ENCODE measurements at places on chromosomes 2 and 18.

DNA sequence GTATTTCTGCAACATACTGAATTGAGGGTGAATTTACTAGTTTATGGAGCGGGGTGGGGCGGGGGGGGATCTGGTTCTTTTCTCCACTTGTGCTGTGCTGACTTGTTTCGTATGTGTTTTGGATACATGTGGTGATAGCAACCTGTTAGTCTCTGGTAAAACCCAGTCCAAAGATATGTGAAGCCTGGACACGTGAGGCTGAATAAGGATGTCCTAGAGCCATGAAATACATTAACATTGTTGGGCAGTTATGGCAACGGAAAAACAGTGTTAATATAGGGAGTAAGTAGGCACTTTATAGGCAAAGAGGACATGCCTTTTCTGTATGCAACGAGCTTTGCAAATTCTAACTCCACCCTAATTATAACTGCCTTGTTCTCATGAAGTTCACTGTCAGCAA is 42.1 kb upstream of the NEMP2 start:
- no peak for DNase-seq

DNA sequence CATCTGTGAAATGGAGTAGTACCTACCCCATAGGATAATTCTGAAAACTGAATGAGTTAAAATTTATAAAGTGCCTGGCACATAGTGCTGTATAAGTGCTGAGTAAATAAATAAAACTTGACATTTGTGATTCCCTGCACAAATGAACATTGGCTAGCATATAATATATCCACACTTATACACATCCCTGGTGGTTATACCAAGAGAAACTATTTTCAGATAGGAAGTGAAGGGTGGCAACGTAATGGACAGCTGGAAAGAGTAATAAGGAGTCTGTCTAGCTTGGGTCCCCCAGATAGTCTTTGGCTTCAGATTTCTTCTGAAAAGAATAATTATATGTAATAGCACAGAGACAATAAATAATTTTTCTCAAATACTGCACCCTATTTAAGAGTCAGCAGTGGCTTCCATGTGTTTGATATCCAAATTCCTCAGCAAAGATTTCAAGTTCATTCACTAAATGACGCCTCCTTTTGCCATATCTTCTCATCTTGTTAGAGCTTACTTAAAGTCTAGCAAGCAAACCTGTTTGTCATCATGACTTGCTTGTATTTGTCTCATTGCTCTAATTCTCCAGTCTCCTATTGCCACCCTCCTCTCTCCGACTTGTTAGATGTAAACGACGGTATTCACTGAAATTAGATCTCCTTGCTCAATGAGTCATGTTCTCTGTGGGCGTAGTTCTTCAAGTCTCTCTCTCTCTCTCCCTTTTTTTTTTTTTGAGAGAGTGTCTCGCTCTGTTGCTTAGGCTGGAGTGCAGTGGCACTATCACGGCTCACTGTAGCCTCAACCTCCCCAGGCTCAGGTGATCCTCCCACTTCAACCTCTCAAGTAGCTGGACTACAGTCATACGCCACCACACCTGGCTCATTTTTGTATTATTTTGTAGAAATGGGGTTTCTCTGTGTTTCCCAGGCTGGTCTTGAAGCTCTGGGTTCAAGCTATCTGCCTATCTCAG is 8.7 kb upstream of the ADGRF3 start:
- DNase-seq: no peak

DNA sequence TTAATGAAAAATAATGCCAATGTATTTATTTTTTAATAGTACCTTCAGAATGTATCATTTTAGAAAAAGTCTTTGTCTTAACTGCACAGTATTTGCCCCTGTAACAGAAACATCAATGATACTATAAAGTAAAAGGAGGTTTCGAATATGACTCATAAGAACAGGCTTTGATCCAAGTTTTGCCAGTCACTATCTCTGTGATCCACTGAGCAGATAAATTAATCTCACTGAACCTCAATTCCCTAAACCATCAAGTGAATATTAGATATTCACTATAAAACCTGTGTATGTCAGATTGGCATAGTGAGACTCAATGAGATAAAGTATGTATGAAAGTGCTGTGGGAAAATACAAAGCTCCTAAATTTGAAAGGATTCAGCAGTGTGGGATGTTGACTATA is 292.1 kb downstream of the EXOC6B start:
- no peak for DNase-seq

DNA sequence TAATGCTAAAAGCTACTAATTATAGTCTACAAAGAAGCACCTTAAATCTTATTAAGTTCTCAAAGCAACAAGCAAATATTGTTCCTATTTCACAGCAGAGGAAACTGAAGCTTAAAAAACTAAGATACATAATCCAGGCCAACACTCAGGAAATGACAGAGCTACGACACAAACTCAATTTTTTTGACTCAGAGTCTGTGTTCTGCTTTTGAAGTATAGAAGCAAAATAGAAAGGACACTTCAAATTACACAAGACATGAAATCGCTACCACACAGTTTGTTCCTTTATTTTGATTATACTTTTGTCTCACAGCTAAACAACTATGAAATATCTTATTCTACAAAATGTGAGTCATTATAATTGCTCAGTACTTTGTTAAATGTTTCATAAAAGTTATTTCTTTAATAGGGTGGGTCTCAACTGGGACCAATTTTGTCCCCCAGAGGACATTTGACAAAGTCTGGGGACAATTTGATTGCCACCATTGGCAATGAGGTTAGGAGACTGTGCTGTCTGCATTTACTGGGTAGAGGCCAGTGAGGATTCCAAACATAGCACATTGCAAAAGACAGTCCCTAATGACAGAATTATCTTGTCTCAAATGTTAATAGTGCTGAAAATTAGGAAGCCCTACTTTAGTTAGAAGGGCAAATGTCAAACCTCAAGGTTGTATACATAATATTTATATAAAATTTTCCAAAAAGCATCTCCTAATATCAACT is 101.5 kb upstream of the GRB14 start:
- no peak for DNase-seq

DNA sequence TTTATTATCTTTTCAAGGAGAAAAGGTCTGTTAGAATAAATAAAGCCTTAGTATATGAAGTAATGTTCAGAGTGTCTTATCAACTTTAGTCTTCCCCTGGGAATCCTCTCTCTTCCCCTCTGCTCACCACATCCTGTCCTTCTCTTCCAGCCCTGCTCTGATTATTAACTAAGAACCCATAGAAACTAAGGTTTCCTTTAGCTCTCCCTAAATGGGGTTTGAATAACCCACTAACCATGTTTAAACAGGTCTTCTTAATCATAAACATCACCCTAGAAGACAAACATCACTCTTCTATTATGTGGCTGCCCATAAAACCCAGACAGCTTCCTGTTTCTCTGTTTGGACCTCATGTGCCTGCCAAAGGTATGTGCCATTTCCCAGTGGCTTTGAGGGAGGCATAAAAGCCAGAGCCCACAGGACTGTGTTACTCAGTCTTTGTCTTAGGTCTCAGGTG is 50.1 kb downstream of the SLC14A1 start:
- no peak for DNase-seq

DNA sequence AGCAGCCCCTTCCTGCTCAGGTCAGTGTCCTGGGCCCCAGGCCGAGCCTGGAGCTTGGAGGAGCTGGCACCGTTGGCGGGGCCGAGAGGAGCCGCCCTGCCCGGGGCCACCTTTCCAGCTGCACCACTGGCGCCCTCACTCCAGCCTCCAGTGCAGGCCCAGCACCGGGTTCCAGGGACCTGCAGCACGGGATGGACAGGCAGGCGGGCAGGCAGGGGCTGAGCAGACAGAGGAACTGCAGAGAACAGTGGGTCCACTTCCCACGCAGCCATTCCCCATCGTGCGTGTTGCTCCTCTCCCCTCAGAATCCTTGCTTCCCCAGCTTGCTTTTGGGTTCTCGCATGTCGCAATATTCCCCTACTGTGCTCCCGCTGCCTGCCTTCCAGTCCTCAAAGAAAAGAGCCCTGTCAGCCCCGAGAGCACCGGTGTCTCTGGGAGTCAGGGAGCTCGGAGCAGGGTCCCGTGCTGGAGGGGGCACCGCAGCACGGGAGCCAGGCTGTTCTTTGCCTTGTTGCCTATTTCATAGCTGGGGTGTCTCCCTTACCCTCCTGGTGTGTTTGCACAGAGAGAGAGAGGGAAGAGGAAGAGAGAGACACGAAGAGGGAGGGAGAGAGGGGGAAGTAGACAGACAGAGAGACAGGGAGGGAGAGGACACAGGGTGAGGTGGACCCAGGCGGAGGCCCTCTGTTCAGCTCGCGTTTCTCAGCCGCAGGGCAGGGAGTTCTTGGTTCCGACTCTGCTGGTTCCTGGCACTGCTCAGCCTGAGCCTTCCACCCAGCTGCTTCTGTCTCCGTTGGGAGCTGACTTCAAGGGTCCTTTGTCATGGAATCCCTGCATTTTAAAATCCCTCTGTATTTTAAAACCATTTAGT is 126.0 kb downstream of the MBP start:
- no peak for DNase-seq

DNA sequence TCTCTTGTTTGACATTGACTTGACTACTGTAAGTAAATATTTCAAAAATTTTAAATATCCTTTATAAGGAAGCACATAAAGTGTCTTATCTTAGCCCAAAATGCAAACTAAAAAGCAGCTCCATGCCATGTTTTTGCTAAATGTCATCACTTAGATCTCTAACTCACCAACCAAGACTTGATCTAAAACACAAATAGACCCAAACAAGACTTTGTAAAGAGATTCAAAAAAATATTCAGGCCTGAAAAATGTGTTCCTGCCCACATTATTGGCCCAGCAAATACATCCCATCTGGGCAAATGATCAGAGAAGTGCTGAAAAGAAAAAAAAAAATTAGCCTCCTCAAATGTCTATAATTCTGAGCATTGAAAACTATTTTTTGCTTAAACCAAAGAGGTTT is 187.6 kb downstream of the MREG start:
- DNase-seq: no peak

DNA sequence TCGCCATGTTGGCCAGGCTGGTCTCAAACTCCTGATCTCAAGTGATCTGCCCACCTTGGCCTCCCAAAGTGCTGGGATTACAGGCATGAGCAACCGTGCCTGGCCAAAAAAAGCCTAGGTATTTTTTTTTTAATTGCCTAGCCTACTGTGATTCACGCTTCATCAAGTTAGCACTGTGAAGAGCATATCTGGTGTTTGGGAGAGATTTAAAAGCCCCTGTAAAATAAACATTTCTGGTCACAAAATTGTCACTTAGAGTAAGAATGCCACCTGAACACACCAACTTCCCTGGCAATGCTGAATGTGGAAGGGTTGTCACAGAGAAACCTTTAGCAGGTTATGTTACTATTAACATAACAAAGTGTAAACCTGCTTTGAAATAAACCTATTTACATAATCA is 39.7 kb upstream of the CHAC2 start:
- DNase-seq: no peak

DNA sequence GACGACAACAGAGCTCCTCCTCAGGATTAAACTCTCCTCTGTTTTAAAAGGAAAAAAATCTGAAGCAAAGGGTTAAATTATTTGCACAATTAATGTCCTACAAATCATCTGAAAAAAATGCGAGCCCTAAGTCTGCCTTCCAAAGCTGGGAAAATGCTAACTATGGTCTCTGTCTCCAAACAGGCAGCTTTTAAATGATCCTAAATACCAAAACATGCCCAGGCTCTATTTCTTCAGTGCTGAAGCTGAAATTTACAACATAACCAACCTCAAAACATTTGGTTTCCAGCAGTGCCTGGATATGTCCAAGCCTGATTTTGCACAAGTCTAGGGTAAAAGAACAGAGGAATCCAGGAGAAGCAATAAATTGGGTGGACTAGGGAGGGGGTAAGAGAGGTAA is 57.2 kb downstream of the LBH start:
- no peak for DNase-seq

GRCh38 chr2:207459990-207460757 is 69.6 kb upstream of the CREB1 start:
- DNase-seq: peak; percentile 62

- DNase-seq: no peak
Observed at GRCh38 chr2:4140281-4140970, 437.1 kb downstream of the DCDC2C start.

DNA sequence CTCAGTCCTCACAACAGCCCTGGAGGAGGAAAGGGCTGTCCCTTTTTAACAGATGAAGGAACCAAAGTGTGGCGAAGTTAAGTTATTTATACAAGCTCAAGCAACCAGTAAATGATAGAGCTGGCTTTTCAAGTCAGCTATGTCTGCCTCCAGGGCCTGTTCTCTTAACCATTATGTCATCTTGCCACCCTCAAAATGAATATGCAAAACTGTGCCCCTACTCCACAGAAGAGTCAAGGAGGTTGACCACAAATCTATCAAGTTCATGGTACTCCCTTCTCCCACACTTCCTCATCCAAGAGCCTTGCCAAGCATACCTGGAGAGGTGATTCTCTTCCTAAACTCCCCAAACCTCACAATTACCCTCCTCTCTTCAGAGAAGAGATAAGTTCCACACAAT is 37.3 kb upstream of the CREB1 start:
- no peak for DNase-seq

GRCh38 chr2:182652326-182652725 is 63.7 kb upstream of the DNAJC10 start:
- DNase-seq: no peak
